ENCODE measurements at places on chromosomes 1 and 21.

DNA sequence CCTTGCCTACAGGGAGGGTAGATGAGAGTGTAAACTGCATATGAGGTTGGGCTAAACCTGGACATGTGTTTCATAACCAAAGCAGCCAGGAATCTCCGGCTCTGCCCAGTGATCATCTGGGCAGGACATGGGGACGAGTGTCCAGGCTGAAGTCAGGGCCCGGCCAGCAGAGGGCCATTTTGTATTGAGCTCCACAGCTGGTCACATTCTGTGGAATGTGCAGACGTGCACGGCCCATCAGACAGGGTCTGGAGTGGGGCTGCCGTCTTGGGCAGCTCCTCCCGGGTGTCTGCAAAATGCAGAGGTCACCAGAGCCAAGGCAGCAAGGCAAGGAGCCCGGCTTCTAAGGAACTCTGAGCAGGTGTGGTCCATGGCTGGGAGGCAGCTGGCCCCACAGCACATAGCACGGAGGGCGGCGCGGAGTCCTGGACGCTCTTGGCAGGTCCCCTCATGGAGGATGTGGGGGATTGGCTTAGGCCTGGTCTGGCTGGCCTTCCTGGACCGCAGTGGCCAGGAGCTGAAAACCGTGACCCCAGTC, 6.2 kb downstream of the LRRC3 start:
- no peak for DNase-seq

GRCh38 chr1:230026572-230026971, 40.5 kb upstream of the GALNT2 start:
- no peak for DNase-seq

DNA sequence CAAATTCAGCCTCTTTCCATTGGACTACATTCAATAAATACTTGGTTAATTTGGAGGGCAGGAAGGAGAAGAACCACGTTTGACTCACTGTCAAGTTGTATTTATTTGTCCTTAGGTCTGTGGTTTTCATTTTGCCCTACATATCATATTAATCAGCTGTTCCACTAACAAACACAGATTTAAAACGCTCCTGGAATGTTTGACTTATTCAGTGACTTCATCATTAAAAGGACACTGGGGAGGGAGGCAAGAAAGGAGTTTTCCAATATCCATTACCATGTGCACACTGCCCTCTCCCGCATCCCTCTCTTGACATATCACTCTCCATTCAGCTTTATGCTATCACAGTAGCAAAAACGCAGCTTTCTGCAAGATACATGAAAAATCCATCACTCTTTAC, 98.2 kb upstream of the C1orf87 start:
- peak; percentile 15 for DNase-seq

- DNase-seq, result no peak
Observed at GRCh38 chr1:24357038-24357437, 37.9 kb downstream of the GRHL3 start.

DNA sequence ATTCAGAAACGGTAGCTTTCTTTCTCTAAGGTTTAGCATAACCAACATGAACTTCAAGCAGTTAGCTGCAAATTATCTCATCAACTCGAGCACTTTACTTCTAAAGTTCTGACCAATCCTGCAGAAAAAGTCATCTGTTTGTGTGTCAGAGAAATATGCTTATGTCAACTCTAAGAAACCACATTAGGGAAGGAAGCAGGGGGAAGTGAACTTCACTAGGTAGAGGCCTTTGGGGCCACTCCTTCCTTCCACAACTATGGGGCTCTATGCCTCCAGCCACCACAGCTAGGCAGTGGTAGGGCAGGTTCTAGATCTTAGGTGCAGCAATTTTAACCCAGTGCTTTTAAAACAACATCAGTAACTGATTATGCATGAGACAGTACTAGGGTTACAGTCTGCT, 375.9 kb downstream of the DSCAM start:
- no peak for DNase-seq

DNA sequence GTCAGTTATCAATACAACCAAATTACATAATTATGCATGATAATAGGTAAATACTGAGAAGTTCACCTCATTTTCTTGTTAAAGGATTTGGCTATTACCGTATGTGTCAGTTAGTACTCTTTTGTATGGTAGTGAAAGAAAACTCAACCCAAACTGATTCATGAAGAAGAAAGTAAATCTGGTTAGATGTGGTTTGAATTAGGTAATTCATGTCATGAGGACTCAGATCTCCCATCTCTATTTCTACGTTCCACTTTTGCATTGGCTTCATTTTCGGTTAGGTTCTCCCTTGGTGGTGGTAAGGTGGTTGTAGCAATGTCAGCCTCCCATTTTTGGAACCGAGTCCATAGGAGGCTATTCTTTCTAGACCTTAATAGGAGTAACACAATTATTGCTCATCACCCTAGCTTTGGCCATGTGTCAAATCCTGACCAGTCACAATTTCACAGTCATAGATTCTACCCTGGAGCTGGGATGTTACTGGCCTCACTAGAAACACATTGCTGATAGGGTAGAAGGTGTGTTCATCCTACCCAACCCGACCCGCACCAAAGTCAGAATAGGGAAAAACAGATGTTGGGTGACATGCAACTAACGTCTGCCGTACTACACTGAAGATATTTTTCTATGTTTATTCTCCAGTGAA, 97.6 kb downstream of the OSBPL9 start:
- no peak for DNase-seq

DNA sequence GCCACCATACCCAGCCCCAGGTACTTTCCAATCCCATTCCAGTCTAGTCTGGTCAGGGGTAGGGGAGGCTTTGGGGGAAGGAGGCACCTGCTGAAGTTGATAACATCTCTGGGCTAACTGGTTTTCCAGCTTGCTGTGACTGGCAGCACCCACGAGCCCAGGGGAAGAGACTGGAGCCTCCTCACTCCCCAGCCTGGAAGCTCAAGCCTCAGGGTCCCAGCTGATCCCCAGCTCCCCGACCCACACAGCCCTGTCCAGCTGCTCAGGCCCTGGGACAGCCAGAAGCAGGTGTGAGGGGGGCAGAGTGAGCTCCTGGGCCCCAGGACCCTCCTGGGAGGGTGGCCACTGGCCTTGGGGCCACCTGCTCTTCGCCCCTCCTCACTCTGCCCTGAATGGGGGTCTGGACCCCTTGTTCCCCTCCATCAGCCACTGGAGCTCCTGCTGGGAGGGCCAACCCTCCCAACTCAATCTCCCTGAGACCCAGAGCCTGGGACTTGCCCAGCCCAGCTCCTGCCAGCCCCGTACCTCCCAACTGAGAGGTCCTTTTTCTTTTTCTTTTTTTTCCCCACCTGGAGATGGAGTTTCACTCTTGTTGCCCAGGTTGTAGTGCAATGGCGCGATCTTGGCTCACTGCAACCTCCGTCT, 23.5 kb upstream of the RNU1-4 start:
- no peak for DNase-seq

DNA sequence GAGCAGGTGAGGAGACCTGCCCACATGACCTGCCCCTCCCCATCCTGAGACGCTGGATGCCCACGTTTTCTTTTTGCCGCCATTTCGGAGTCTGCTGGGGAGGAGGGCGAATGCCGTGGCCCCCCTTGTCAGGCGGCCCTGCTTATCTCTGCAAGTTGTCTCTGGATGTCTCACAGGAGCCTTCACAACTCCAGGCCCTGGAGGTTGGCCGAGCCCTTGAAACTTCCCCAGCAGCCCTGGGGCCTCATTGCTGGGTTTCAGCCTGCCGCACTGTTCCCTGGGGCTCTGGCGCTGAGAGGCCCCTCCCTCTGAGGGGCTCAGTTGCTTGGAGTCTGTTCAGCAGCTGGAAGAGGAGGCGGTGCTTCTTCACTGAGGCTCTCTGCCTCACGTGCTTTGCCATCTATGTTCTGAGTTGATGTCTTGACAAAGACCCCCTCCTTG, 29.8 kb upstream of the ZBTB21 start:
- peak; percentile 53 for DNase-seq

- peak; percentile 21 for DNase-seq
Observed at GRCh38 chr1:206738370-206739366, 31.9 kb upstream of the IL19 start.

- no peak for DNase-seq
Observed at GRCh38 chr1:202547215-202547614, 163.0 kb downstream of the SYT2 start.

GRCh38 chr1:98963064-98963758, 41.5 kb downstream of the PLPPR5 start:
- peak; percentile 86 for DNase-seq

GRCh38 chr1:115829947-115830346, 11.0 kb downstream of the NHLH2 start:
- no peak for DNase-seq

GRCh38 chr1:99239690-99240089, 24.6 kb upstream of the PLPPR4 start:
- no peak for DNase-seq

- DNase-seq, result no peak
Observed at GRCh38 chr1:228151180-228151925, 1.6 kb downstream of the GJC2 start.
